ENCODE measurements at places on chromosomes 12 and 14.

DNA sequence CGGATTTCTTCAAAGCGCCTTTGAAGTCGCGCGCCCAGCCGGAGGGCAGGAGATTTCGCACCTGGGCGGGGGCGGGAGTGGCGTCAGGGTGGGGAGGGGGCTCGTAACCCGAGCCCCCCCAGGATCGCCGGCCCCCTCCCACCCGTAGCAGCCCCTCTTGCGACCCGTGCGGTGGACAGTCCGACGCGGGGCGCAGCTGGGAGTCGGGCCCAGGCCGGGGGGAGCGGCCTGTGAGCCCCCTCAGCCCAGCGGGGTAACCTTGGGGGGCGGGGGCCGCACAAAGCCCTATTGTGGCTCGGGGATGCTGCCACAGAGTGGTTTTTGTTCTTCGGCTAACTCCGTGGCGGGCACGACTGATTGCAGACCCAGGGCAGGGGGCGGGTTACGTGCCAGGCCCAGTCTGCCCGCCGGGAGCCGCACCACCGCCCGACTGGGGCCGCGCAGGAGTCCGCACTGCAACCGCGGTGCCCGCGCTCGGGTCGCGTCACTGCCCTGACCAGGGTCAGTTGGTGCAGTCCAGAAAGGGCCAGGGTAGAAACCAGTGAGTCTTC lies 4.2 kb upstream of the AAAS start:
- peak; percentile 74 for DNase-seq

DNA sequence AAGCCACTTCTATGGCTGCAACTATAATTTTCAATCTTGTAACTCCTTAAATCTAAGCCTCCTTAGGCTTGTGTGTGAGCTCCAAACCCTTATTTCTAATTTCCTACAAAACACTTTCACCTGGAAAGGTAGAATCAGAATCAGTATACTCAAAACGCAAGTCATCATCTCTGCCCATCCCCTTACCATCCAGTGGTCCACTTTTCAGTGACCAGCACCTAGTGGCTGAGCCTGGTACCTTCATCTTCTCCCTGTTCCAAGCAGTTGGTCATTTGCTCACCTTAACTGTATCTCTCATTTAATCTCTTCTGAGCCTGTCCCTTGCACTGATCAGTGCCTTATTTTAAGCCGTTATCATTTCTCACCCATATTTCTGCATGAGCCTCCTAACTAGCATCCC lies 107.9 kb downstream of the PPM1H start:
- no peak for DNase-seq

- DNase-seq: no peak
Measured at GRCh38 chr12:74456431-74456830, 81.2 kb upstream of the ATXN7L3B start.

DNA sequence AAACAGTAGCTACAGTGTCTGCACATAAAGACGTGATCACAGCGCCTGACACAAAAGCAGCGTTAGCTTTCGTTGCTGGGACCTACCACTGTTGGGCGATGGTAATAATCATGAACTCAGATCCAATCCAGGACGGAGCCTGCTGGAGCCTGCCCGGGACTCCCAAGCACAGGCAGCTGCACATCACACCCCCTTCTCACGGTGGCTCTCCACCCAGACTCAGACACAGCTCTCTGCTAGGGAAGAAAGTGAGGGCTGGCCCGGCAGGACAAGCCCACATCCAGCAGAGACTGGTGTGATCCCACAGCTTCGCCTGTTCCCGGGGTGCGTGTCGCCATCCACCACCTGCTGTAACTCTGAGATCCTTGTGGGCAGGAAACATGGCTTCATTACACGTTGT lies 49.9 kb upstream of the FOXN3 start:
- DNase-seq: peak; percentile 66

- peak; percentile 39 for DNase-seq
Measured at GRCh38 chr14:22493753-22494152, 95.3 kb downstream of the DAD1 start.

DNA sequence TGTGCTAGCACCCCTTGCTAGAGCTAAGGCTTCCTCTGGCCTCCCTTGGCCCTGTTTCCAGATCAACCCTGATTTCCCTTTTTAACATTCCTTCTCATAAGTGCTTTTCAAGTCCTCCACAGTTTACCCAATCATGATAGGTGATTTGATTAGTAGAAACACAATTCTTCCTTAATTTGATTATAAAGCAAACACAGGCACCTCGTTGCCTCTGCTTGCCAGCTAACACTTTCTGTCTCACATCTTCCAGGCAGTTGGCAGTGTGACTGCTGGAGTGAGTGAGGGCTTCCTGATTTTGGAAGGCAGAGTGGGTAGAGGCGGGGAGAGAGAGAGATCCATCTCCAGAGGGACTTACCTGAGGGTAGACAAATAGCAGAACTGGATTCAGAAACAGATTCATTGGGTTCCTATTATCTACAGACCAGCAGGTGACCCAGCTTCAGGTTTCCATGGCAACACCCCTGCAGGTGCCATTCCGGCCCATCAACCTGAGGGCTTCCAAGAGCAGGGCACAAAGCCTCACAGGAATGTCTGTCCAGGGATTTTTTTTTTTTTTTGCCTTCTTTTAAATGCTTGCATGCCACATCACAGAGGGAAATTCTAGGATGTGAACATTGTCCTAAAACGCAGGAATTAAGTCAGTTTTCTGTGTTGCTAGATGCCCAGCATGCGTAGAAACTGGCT lies 77.7 kb downstream of the PLXNC1 start:
- no peak for DNase-seq

DNA sequence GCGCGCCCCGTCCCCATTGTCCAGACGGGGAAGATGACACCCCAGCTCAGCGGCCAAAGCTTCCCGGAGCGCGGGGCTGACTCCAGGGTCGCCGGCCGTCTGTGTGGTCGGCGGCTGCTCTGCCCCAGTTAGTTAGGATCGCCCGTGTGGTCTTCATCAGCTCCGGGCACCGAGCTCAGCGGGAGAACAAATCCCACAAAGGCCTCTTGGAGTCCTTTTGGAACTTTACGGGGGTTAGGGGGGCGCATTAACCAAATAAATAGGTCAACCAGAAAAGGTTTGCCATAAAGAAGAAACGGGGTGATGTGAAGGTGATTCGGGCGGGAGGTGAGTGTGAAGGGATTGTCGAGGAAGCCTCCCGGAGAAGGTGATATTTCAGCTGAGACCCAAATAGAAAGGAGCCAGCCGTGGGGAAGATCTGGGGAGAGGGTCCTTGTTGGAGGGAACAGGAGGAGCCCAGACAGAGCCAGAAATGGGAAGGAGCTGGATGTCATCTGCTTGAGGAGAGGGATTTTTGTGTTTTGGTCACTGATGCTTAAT lies 697 bp downstream of the ATP6V0A2 start:
- no peak for DNase-seq

GRCh38 chr14:97387252-97387874 lies 590.2 kb downstream of the VRK1 start:
- no peak for DNase-seq

DNA sequence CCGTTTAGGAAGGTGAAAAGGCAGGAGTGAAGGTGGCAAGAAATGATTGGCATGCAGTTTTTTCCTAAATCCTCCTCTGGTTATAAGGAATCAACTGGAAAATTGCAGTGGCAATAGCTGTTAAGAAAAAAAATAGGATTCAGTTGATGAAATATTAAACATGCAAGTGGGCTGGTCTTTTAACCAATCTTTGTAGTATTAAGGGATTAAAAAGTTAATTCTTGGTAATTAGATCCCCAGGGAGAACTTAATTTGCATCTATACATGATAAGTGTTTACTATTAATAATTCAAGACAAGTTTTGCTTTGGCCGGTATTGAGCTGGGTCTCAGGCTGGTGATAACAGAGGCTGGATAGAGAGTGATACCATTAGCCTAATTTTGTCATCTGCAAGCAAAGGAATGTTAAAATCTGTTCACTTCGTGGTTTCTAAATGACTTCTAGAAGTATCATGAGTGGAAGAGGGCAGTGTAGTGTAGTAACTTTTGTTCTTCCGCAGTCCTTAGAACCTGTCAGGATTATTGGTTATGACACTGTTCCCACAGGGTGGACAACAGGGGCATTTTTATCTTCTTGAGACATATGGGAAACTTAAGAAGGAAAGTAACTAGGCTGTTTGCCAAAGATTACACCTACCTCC lies 118.5 kb downstream of the PRKCH start:
- no peak for DNase-seq

- DNase-seq: no peak
Measured at GRCh38 chr12:97046901-97047300, 139.8 kb downstream of the NEDD1 start.

- no peak for DNase-seq
Measured at GRCh38 chr12:8594072-8594471, 18.6 kb downstream of the AICDA start.

- DNase-seq: no peak
Measured at GRCh38 chr12:27198036-27198435, 46.0 kb upstream of the STK38L start.

DNA sequence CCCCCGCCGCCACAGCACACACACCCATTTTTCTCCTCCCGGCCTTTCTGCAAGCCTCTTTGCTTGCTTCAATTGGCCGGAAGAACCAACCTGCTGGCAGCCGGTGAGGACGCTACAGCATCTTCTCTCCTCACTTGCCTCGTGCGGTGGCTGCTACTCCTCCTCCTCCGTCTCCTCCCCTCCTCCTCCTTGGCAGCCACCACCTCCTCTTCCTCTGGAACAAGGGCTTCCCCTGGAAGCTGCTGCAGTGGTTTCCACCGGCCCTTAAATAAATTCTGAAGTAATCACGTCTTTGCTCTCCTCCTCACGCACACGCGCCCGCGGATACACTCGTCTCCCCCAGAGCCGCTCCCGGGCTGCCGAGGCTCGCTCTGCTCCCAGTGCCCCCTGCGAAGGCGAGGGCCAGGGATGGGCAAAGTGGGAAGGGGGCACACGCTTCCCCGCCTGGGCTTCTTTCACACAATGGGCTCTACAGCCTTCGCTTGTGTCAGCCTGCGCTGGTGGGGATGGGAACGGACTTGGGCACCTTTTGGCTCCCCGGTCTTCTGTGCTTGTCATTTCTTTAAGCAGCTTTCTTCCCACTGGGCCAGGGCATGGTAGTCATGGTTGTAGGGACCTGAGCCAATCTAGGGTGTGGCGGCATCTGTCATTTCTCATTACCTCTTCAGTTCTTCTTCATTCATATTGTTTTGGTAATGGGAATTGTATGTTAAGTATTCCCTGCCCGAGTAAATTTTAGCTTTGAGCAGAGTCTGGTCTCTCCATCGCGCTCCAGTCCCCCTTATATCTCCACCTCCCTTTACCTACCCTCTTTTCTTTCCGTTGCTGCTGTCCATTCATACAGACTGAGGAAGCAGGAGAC lies at the start of gene PPFIA2:
Gene PPFIA2, minus strand, starts transcription at position 161 of the 862 bp plus-strand sequence.
- peak; percentile 22 for DNase-seq

- DNase-seq: no peak
Measured at GRCh38 chr12:12671850-12672660, 23.9 kb downstream of the GPR19 start.

DNA sequence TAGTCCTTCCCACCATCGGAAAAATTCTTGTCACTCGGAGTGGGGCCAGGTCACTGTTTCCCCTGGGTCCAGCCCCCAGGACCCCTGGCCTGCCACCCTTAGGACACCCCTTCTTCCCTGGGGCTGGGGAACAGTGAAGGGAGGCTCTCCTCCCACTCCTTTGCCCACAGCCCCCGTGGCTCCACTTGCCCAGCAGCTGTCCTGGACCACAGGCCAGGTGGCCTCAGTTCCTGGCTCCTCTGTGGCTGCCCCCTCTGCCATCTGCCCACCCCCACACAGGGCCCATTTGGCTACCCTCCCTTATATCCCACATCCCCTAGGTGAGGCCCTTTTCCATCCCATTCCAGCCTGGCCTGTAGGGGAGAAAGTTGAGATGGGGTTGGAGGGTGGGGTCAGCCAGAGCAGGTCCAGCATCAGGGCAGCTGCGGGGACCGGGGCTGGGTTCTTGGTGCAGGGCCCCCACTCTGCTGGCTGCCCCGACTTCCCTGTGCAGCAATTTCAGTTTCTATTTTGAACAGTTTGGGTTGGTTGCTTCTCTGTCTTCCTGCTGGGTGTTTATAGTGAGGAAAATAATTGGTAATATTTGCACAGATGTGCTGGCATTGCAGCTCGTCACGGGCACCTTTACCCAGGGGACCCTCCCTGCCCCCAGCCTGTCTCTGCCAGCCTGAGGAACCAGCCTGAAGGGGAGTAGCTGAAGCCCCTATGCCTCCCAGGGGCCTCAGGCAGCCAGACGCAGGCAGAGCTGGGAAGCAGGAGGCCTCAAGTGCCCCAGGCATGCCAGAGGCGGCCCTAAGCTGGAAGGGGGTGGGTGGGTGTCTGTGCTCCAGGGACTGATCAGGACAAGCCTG lies 23.4 kb downstream of the SYNDIG1L start:
- no peak for DNase-seq

DNA sequence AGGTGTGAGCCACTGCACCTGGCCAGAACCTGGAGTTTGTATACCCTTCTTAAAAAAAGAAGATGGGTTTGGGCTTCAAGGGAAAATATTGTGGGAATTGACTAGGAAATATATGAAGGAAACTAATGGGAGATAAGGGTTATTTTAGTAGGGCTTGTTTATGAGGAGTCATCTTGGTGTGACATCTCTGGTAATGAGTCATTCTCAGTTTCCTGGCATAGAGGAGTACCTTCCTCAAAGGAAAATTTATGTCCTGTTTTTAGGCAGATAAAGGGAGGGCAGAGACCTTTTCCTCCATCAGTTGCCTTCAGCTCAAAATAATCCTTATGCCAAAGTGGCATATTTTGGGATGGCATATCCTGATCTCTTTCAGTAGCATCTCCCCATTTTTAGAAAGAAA lies 30.6 kb upstream of the NFKBIA start:
- DNase-seq: no peak

- peak; percentile 39 for DNase-seq
Measured at GRCh38 chr12:55019784-55020183, at the start of gene NEUROD4. Gene NEUROD4, plus strand, starts transcription at chr12:55019974. Its CDS starts 6,466 bp downstream, at chr12:55026440.

- DNase-seq: no peak
Measured at GRCh38 chr12:114626-115211, 48.2 kb downstream of the IQSEC3 start.

- no peak for DNase-seq
Measured at GRCh38 chr12:88453323-88453722, 126.9 kb downstream of the KITLG start.

DNA sequence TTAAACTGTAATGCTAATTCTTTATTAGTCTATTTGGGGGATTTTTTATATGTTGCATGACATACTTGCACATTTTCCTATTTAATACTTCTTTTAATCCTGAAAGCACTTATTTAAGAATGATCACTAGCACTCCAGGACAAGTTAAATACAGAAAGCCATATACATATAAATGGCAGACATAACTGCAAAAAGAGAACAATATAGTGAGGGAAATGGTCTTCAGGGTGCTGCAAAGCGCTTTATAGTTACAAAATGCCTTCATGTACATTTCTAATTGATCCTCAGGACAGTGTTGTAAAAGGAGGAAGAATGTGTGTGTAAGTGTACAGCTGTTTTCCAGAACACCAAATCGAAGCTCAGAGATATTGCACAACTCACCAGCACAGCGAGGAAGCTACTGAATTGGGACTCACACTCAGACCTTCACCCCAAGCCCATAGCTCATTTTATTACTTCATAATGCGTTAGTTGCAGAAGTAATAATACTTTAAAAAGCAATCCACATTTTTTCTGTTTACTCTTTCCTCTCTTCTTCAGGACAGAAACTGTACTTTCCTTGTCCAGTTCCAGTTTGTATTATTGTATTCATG lies 428.2 kb downstream of the RAD51B start:
- DNase-seq: no peak

GRCh38 chr14:65354715-65355114 lies 57.8 kb upstream of the FUT8 start:
- no peak for DNase-seq

- no peak for DNase-seq
Measured at GRCh38 chr12:14577344-14577743, 9.7 kb upstream of the PLBD1 start.

- DNase-seq: no peak
Measured at GRCh38 chr14:53999061-53999488, 42.5 kb upstream of the BMP4 start.
